Activated CD4-positive, alpha-beta T cell treated with anti-CD3 and anti-CD28 coated beads for 24 hours (primary cell): ENCODE measurements at places on chromosomes 4 and X.

GRCh38 chr4:7146059-7146785 is 46.1 kb upstream of the SORCS2 start:
- no peak for DNase-seq

DNA sequence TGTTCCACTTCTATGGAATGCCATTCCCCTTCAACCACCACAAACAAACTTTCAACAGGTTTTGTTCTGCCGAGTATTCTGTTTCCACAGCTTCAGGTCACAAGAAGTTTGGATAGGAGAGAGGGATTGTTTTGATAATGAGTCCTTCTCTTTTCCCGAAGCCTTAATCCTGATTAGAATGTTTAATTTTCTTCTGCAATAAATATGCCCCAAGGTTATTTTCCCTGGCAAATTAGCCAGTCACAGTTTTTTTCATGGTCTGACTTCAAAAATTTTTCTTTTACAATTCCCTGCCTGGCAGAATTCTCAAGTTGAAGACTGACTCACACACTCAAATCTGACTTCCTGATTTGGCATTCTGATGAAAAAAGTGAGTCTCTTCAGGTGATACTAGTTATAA is 33.1 kb upstream of the EDNRA start:
- no peak for DNase-seq

- no peak for DNase-seq
These were observed 32.7 kb upstream of the MAGED1 start for GRCh38 chrX:51860679-51861078.

DNA sequence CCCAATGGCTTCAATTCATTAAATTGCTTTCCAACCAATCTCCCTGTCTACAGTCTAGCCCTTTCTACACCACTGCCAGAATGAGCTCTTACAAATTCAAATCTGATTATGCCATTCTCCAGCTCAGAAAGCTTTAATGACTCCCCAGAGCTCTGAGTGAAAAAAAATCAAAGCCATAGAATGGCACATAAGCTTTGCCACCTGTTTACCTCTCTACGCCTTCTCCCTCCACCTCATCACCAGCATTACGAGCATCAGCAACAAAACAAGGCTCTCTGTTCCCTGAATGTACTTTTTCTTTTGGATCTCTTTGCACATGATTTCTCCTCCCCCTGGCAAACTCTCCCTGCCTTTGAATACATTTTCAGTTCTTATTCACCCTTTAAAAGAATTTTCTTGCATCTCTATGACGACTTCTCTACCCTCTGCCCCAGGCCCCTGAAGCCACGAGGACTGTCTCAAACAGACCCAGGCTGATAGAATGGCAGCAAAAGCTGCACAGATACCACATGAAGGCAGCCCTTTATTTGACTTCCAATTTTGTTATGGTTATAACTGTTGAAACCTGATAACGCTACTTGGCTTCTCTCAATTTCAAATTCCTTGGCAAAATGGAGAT is 516.0 kb downstream of the PCDH7 start:
- DNase-seq: no peak

- peak; percentile 3 for DNase-seq
These were observed 545.2 kb downstream of the C4orf33 start for GRCh38 chr4:129641179-129641578.
